Spinal cord (tissue), 10 donors: ENCODE measurements at places on chromosomes 1 and 21.
A peak's percentile ranks its signal among the peaks of the same experiment; 100 is the strongest.

DNA sequence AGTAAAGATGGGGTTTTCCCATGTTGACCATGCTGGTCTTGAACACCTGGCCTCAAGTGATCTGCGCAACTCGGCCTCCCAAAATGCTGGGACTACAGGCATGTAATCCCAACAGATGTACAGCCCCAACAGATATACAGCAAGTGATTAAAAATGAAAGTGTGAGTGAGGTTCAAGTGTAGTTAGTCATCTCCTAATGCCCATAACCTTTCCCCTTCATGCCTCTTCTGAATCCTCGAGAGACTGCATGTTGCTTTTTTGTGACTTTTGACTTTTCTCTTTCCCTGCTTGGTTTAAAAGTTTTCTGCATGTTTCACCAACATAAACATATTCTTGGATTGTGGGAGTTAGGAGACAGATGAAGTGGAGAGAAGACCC lies 31.2 kb downstream of the KCNK2 start:
- no peak for DNase-seq

DNA sequence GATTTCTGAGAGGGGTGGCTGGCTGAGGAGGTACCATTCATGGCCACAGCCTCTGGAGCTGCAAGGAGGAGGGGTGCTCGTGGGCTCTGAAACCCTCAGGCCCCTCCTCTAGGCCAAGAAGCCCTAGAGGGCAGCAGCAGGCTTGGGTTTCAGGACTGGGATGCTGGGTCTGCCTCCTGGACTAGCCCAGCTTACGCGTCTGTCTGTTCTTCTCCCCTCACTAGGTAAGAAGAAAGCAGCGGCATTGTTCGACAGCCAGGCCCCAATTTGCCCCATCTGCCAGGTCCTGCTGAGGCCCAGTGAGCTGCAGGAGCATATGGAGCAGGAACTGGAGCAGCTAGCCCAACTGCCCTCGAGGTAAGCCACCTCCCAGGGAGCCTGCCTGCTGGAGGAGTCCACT lies 60.3 kb downstream of the TMEM53 start:
- no peak for DNase-seq

DNA sequence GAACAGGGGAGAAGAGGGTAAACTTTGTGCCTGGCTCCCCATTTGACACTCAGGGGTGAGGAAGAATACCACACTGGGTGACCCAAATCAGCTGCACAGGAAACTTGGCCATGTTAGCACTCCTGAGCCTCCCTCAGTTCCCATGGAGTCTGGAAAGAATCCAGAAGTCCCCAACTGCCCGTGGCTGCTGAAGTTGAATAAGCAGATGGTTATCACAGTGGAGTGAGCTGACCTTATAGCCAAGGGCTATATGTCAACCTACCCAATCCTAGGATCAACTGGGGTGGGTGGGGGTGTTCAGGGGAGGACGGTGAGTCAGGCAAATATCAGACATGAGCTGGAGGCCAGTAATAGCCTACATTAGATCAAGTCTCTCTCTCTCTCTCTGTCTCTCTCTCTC lies 20.4 kb downstream of the KCNH1 start:
- no peak for DNase-seq

DNA sequence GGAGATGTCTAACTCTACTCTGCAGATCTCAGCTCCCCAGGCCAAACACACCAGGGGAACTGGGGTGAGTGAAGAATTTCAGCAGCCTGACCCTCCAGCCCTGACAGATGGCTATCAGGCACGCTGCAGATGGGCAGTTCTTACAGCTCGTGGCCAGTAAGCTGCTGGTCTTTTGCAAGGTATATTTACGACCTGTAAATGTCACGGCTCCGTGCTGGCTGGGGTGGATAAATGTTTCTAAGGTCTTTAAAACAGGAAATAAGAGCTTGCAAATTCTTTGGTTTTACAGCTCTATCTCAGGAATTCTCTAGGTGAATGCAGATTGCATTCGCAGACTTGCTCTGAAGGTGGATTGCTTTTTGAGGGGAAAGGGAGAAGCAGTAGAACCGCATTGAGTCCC lies 10.1 kb downstream of the DOP1B start:
- no peak for DNase-seq

DNA sequence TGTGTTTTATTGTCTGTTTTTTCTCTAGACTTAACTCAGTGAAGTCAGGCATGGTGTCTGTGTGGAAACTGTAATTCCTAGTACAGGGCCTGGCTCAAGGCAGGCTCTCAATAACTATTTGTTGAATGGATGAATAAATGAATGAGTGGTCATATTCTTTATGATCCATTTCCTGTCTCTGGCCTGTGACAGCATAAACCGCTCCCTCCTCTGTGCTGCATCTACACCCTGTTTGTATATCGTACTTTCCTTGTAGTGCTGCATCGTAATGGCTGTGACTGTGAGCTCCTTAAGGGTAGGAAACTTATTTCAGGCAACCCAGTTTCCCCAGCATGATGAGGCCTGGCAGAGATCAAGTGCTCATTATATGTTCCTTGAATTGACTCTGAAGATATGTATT lies 337.5 kb upstream of the USP24 start:
- DNase-seq: no peak

DNA sequence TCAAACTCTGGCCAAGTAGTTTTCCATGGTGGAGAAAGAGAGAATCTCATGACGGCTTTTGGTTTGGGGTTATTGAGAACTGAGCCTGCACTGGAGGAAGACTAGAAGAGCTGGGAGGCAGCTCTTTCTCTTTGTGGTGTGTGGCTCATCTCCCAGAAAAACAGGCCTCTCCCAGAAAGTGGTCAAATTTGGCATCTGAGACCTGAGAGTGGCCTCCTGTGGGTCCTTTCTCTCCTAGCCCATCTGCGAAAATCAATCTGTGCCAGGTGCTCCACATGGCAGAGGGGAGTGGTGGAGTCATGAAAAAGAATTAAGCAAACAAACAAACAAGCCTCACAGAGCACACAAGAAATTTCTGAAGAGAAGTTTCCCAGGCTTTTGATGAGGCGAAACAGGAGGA lies 305.0 kb downstream of the ST6GALNAC3 start:
- no peak for DNase-seq

DNA sequence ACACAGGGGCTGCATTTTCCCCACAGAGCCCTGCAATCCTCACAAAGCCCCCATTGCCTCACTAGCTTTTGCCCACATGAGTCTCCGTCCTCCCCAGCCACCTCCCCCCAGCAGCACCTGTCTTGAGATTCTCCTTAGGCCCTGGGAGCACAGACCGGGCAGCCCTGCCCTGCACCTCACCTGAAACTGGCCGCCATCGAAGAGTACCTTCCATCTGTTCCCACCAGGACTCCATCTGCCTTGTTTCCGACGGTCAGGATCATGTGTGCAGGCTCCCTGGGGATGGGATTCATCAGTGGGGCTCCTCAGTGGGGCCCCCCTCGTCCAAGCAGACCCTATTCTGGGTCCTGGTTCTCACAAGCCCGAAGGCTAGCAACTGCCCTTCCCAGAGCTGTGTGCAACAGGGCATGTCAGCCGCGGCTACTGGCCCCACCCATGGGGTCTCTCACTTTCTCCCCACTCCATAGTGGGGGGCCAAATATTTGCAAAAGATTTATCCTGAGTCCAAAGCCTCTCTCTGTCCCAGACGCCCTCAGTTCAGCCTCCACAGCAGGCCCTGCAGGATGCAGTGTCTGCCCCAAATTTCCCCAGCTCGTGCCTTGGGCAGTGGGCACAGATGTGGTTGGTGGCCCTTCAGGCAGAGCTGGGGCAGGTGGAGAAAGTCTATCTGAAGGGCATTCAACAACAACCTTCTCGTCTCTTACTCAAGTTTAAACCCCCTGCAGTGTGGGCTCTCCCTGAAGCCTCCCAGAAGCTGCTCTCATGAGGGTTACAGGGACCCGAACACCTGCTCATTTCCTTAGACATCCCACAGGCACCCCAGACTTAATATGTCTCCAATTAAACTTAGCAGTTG lies 4.8 kb downstream of the PDZK1IP1 start:
- no peak for DNase-seq

DNA sequence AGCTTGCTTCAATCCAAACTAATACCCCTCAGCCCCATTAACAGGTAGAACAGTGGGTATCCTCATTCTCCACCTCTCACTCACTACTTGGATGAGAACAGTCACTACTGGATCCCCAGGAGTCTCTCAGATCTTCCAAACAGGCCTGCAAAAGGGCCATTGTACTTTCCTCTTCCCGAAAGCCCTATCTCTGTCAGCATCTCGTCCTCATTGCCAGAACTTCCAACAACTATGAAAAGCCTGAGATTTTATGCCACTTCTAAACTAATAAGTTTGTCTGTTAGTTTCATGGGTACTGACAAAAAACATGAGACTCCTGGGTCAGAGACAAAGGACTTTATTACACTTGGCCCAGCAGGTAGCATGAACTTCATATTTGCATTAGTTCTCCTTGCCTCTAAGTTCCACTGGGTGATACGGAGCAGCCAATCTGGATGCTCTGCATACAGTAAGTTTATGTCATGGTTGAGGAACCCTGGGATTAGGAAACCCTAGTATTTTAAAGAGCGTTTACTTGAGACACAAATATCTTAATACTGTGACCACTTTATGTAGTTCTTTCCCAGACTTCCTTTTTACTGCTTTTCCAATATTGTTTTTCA lies 38.1 kb downstream of the VANGL2 start:
- no peak for DNase-seq

DNA sequence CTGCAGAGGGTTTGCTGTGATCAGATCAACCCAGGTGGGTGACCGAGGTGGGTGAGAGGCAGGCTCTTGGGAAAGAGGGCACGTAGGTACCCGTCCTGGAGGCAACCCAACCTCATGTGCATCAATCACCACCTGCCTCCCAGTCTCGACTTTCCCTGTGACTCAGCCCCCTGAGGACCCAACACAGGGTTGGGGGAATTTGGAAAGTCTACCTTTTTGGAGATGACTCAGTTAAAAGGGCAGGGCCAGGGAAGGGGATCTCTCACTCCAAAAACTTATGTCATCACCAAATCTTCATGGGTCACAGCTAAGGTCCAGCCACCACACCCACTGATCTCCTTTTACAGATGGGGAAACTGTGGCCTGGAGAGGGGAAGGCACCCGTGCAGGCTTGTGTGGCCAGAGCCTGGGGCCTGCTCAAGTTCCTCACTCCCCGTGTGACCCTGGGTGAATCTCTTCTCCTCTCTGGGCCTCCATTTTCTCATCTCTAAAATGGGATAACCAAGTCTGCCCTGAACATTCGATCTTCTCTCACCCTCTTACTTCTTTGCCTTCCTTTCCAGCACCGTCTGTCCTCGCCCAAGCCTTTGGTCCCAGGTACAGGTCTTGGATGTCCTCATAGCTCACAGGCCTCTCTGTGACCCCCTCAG lies 34.6 kb upstream of the WNT4 start:
- no peak for DNase-seq

GRCh38 chr1:31753707-31754349 lies 10.3 kb downstream of the ADGRB2 start:
- DNase-seq: peak; percentile 86
